ENCODE measurements at places on chromosomes 3 and 15.

DNA sequence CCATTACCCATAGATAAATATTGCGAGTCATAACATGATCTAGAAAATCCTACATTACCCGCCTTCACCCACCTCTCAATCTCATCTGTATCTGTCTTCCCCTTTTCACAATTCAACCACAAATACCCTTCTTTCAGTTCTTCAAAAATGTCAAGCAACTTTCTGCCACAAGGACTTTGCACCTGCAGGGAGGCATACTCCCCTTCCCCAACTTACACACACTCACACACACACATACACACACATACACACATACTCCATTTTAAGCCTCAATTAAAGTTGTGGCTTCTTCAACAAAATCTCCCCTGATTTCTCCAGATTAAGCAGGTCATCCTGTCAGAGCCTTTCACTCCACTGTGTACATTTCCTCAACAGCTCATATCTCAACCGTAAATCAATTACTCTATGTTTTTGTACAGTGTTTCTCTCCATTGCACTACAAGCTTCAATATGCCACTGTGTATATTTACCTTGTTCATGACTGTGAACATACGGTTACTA is 33.1 kb upstream of the CCDC50 start:
- no peak for DNase-seq

GRCh38 chr3:185823078-185824044 is 1.5 kb downstream of the IGF2BP2 start:
- DNase-seq: no peak

DNA sequence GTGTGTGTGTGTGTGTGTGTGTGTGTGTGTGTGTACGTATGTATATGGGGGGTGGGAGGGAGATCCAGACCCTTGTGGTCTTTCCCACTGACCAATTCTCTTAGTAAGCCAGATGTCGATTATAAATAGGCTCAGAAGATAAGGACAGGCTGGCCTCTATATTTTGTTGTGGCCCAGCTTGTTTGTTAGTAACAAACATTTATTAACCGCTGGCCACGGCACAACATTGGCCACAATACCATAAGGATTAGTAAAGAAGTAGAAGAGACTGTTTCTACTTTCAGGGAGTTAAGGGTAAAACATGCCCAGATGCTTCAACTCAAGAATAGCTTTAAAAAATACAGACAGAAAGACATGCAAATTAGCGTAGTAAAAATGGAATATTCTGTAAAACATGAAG is 58.1 kb downstream of the ABHD2 start:
- no peak for DNase-seq

DNA sequence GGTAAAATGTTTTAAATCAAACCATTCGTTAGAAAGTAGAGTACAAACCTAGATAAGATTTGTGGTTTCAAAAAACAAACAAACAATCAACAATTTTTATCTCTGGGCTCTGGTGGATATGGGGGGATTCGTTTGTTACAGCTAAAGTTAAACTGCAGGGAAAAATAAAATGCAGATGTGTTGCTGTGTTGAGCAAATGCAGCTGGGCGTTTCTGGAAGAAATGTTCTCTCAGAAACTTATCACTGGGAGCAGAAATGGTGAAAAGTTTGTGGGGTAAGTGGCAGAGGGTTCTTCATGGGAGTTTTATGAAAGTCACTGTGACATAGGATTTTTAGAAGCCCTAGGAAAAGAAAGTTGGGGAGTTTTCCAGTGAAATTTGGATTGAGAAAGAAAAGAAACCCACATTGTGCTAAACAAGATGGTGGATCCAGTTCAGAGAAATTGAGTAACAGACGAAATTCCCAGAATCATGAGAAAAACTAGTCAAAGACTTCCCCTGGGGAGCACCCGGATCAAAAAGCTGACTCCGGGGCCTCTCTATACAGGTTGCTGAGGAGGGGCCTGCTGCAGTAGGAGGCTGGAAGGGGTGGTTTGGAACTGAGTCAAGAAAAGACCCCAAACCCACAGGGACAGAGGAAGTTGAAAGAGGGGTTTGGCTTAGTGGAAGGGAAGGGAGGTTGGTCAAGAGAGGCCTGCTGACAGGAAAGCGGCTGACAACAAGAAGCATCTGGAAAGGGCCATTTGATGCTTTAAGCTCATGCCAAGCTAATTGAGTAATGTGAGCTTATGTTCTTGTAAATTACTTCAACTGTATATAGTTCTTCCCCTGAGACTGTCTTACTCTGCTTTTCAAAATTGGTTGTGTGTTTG is 108.7 kb downstream of the RARB start:
- DNase-seq: no peak
